ENCODE measurements at places on chromosomes 6 and 20.

- no peak for DNase-seq
Measured at GRCh38 chr6:56890066-56890465, 64.8 kb upstream of the BEND6 start.

DNA sequence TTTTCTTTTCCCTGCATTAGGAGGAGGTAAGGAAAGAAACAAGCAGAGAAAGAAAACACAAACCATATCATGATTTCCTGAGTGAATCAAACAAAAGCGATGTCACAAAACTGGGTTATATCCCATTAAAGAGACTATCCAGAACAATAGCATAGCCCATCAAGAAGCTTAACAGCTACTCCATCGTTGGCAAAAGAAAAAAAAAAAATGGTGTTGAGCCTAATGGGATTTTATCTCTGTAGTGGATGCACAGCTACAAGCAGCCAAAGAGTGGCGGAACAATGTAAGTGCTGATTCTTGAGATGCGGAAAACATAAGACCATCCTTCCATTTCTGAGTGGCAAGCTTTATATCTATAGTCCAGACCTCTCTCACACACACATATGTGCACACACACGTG is 106.2 kb upstream of the NRSN1 start:
- DNase-seq: no peak

DNA sequence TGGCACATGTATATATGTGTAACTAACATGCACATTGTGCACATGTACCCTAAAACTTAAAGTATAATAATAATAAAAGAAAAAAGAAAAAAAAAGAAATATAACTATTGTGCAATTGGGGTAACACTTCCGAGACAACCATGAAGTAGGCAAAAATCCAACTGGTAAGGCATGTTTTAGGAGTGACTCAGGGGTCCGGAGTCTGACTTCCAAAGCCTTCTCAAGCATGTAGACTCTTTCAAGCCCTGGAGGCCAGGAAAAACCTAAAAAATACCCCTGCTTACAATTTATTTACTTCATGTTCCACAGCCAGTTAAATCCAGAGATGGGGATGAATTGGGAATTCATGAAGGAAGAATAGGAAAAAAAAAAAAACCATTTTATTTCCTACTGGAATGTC is 161.3 kb upstream of the PHACTR1 start:
- peak; percentile 60 for DNase-seq

GRCh38 chr6:33592595-33593413 is 12.7 kb upstream of the BAK1 start:
- DNase-seq: no peak

- DNase-seq: no peak
Measured at GRCh38 chr6:90167514-90168379, 128.9 kb downstream of the BACH2 start.

GRCh38 chr20:46784436-46785127 is 75.1 kb downstream of the SLC2A10 start:
- peak; percentile 65 for DNase-seq
